Activated naive CD4-positive, alpha-beta T cell treated with anti-CD3 and anti-CD28 coated beads, Interleukin-2, amount 10 ng/mL, durations not matched to agents 5 hours and 36 hours (primary cell): ENCODE measurements at places on chromosomes 5 and 9. TPM values are rescaled to one million over a fixed set of nuclear protein-coding genes. Genes with fewer than 3 reads are reported as not detected.

The ANXA2R gene
- total RNA-seq = 32.0 TPM

The HAVCR2 gene
- total RNA-seq = 57.3 TPM

The CPLANE1 gene
- total RNA-seq = 9.4 TPM

The ORM2 gene
- total RNA-seq = not detected
